ENCODE measurements at places on chromosomes 5 and 9.

GRCh38 chr9:105259731-105260612, 15.5 kb downstream of the SLC44A1 start:
- no peak for DNase-seq

DNA sequence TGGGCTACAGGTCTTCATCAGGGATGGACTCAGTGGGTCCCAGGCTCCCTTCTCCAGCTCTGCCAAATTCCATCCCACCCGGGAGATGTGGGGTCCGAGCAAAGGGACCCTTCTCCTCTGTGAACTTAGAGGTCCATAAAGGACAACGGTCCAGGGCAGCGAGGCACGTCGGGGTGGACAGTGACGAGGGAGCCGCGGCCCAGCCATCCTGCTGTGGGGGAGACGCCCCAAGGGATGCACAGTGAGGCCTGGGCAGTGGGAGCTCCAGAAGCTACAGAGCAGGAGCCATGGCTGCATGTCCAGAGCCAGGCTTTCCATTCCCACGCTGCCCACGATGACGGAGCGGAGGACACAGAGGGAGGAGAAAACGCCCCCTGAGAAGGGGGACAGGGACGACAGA, 107.5 kb upstream of the PPP1R26 start:
- no peak for DNase-seq

DNA sequence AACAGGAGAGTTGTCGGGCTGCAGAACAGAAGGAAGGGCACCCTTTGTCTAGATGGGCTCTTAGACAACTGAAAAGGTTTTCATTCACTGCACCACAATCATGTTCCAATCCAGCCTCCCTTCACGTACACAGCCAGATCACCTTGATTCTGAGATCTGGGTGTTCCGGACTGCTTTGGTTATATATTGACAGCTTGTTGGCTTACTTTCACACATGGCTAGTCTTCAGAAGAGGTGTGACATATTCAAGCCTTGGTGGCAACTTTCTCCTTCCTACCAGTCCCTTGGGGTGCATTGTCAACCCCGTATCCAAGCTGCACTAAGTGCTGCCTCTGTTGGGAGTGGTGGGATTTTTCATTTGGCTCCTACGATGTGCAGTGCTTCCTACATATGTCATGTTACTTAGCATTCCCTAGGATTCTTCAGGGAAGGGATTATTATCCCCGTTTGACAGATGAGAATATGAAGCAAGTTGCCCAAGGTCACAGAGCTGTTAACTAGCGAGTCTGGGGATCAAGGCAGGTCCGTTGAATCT, 100.6 kb downstream of the LIFR start:
- DNase-seq = no peak

DNA sequence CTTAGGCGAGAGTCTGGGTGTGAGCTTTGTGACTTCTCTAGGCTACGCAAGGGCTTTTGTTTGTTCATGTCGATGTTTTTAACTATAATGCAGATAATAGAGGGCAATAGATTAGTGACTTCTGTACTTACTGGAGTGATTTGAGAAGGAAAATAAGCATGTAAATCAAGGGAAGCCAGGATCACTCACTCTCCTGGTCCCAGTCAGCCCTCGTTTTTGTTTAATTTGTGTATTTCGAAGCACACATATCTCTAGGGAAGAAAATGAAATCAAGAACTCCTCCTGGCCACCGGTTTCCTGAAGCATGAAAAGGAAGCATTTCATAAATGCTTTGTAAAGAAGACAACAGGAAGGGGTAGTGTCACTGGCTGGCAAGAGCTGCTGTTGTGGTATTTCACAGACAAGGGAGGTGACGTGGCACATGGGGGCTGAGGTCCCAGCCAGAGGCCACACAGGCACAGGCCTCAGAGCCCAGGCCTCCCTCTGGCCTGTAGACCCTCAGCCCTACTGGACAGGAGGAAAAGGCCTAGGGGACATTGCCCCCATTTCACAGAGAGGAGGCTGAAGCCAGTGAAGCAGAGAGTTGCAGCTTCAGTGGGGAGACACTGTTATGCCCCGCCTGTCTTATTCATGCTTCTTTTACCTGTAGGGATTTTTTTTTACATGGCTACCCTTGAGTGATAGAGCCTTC, 34.1 kb downstream of the IRF1 start:
- DNase-seq = no peak

- DNase-seq = no peak
These were observed 4.7 kb upstream of the PANK3 start for GRCh38 chr5:168583742-168584482.

- no peak for DNase-seq
These were observed 27.7 kb upstream of the TAS2R1 start for GRCh38 chr5:9657819-9658218.

DNA sequence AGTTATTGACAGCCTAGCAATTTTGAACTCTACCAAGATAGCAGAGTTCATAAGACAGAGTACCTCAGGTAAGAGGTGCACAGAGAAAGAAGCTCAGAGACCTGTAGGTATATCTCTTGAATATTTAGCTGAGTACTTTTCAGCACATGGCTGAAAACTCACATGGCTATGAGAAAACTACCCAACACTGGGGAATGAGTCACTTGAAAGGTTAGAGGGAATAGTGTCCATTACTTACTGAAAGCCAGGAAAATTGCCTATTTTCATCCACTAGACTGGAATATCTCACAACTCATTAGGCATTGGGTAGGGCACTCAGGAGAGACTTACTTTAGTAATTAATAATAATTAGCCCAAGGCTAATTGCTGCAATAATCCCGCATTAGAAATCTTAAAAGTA, 8.3 kb downstream of the TSLP start:
- no peak for DNase-seq

- DNase-seq = no peak
These were observed 18.7 kb upstream of the FABP6 start for GRCh38 chr5:160210606-160211005.

DNA sequence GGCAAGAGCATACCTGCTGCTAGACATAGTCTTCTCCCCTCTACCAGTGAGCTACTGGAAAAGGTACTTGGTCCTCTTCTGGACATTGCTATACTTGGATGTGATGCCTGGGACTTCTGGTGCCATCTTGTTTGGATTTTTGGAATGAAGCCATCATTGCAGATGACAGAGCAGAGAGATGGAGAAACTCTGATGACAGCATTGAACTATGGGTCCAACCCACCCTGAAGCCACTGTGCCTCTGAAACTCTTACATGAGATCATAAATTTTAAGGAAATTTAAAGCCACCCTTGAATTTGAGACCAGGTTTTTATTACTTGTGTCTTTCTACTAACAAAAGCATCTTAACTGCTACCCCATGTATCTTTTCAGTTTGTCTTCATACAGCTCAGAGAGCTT, 151.1 kb upstream of the SMIM23 start:
- no peak for DNase-seq

DNA sequence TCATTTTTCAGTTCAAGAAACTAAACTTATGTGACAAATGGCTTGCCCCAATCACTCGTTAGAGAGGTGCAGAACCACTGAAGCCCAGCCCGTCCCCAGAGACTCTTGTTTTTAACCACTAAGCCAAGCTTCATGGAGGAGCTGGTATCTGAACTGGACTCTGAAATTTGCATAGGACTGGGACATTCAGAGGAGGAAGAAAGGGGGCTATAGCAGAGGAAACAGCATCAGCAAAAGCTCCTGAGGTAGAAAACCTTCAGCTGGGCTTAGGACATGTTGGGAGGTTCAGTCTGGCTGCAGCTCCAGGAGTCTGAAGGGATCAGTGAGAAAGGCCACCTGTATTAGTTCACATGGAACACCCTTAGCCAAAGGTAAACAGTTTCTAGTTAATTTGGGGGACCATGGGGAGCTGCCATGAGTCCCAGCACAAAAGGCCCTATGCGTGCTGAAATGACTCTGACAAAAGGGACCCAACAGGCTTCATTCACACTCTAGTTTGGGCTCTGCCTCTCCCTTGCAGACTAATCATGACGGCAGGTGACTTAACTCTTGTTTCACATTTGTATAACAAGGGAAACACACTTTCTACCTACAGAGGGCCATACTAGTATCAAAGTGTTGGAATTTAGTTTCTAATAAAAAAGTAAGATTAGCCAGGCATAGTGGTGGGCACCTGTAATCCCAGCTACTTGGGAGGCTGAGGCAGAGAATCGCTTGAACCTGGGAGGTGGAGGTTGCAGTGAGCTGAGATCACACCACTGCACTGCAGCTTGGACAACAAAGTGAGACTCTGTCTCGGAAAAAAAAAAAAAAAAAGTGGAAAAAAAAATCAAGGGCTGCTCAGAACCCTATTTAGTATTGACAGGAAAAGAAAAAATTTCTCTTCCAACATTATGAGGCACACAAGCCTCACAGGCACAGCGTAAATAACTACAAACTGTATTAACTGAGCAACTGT, 10.2 kb downstream of the FBXO10 start:
- DNase-seq = no peak

DNA sequence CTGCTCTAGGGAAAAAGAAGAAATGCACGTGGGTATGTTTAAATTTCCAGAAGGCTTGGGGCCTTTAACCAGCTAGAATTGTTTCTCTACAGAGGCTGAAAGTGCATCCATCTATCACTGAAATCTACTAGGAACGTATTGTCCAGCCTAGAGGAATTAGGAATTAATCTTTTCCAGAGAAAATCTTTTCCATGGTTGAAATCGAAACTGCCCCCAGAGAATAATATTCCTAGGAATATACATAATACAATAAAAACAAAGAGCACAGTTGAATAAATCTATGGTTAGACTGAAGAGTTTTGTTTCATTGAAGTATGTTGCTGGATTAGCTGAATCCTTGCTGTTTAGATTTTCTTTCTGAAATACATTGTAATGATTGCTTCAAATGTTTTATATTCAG, 378.5 kb downstream of the PLK2 start:
- DNase-seq = no peak
